ENCODE measurements at places on chromosomes 4 and X. TPM values are rescaled to one million over a fixed set of nuclear protein-coding genes. Genes with fewer than 3 reads are reported as not detected.

Gene RGN
- total RNA-seq, result 2.8 TPM

Gene ZDHHC15
- total RNA-seq, result under 0.01 TPM

Gene RNF212
- total RNA-seq, result 4.2 TPM

Gene EFHC2
- total RNA-seq, result 0.16 TPM

Gene MAP7D3
- 9.2 TPM for total RNA-seq

Gene P2RY8
- total RNA-seq, result not detected

Gene GPRASP1
- total RNA-seq, result 0.32 TPM

Gene FAM149A
- 6.0 TPM for total RNA-seq

Gene BEND2
- total RNA-seq, result not detected

Gene MAGED1
- 352 TPM for total RNA-seq

Gene ESX1
- not detected for total RNA-seq

Gene NUDT11
- total RNA-seq, result 8.3 TPM

Gene PABPC1L2A
- not detected for total RNA-seq

Gene UGT2B15
- not detected for total RNA-seq

Gene LGI2
- total RNA-seq, result 0.81 TPM

Gene CCDC110
- 0.18 TPM for total RNA-seq

Gene FATE1
- not detected for total RNA-seq

Gene TASL
- not detected for total RNA-seq

Gene SERPINA7
- total RNA-seq, result not detected

Gene GAB1
- 17.0 TPM for total RNA-seq

Gene GCNA
- total RNA-seq, result 0.81 TPM

Measured in cardiac atrium fibroblast (primary cell).